Caki2 (cell line): ENCODE measurements at places on chromosomes 5 and 9. TPM values are rescaled to one million over a fixed set of nuclear protein-coding genes. Genes with fewer than 3 reads are reported as not detected.

DNA sequence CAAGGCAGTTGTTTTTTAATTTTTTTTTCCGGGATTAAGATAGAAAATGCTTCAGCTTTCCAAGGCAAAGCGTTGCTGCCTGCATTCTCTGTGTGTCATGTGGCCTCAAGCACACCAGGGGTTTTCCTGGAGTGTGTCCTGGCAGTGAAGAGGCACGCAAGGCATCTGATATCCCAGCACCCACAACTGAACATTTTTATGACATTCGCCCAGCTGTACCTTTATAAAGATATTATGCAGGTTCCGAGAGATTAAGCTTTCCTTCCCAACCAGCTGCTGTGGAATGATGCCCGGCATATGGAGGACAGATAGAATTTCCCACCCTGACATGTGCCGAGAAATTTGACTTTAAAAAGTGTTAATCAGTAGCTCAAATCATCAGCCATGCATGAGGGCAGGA is 205.6 kb downstream of the GADD45G start:
- peak; percentile 38 for DNase-seq

DNA sequence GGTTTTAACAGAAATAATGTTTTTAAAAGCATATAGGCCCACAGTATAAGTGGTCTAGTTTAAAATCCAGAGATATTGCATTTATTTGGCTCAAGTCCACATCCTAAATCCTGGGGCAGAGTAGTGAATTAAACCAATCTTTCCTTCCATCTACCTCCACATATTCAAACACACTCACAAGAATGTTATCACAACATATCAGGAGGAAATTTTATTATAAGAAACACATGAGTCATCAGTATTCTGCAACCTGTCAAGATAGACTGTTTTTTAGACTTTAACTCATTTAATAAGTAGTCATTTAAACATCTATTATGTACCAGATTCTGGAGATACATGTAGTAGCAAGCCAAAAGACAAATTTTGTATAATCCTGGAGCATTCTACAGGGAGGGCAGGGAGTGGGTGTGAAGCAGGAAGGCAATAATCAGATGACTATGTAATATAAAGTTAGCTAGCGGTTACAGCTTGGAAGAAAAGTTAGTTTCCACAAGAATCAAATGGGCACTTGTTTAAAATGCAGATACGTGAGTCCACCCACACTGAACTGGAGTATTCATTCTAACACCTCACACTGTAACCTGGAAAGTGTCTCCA is 187.3 kb upstream of the PIK3R1 start:
- no peak for DNase-seq

- DNase-seq, result no peak
Measured at GRCh38 chr5:33631139-33631538, 190.4 kb downstream of the TARS1 start.

DNA sequence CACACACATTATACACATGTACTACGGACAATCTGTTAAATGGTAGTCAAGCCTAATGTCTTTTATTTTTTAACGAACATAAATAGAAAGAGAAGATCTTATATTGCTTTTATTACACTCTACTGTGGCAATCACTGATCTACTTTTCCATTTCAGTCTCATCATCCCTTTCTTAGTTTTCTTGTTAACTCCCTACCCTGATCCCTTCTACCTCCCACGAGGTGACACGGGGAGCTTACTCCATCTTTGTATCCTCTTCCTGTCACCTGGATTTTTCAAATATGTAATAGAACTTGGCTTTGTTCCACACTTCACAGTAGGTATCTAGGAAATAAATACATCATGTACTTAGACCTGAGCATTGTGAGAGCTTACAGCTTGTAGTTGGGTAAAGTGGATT is 211.0 kb downstream of the PIK3R1 start:
- DNase-seq, result no peak

GRCh38 chr9:15191378-15191777 is 115.6 kb downstream of the TTC39B start:
- no peak for DNase-seq

The INSL4 gene
- not detected in 2 replicates for total RNA-seq
